ENCODE measurements at places on chromosomes 16 and 17.

- DNase-seq: no peak
Measured at GRCh38 chr16:20041924-20042596, 31.6 kb downstream of the GPR139 start.

DNA sequence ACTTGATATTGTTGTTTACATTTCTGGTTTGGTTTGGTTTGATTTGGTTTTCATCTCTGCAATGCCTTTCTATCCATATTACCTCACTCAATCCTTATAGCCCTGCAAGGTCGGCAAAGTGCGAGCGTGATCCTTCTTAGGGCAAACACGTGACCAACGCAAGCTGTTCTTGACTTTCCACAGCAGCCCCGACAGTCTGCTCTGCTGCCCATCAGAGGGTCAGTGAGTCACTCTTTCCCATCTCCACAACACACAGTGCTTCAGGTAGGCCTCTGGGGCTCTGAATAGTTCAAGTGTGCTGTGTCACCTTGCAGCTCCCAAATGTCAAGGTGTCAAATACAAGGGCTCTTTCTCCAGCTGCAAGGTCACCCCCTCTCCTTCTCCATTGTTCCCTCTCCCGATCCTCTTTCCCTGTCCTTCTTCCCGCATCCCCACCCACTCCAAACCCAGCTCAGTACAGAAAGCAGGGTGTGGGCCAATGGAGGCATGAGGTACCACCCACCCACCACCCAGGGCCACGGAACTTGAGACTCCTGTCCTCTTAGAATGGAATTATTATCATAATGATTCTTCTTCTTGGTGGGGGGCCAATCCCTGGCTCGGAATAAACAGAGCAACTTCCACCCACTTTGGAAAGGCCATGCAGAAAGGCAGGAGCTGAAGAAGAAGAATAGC is 139.7 kb downstream of the SLC39A11 start:
- peak; percentile 31 for DNase-seq

DNA sequence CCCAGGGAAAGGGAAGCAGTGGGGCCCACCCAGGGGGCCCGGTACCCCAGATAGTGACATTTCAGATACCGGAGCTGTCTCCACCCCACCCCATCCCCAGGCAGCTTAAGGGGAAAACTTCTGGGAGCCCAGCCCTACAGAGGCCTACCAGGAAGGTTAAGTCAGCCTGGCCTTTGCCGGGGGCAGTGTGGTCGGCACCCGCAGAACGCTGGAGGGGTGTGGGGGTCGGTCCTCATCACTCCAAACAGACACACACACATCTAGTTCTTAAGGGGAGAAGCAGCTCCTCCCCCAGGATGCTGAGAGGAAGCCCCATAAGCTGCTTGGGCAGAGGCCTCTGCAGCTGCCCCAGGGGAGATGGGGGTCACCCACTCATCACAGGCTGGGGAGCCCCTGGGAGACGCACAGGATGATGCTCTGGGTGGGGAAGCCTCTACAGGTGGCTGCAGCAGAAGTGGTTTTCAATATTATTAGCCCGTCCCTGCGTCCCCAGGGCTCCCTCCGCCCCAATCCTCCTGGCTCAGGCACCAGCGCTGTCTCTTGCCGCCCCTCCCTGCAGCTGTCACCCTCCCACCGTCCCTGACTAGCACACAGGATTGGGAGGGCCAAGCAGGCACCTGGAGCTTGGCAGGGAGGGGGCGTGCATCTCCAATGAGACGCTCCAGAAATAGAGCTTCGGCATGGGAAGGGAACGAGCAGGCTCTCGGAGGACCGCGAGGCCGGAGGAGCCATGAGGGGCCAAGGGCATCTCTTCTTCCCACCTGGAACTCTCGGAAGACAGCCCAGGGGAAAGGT is 1.4 kb upstream of the ABR start:
- DNase-seq: no peak

DNA sequence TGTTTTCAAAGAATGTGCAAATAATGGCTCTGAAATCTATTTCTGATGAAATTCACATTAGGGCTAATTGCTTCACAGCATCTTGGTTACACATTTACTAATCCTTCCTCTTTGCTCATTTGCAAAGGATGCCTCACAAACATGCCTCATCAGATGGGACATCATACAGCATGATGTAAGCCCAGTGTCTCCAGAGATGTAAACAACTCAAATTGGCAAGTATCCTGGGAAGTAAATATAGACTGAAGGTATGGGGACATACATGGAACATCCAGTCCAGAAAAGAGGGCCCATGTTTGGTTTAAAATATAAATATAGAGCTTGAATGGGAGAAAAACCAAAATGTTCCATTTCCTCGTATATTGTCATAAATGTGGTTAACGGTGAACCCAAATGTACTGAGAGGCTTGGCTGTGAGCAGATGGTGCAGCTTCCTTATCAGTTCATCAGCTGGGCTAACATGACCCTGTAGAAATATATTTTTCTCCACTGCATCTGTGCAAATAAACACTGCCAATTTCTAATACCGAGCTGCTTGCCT is 142.9 kb upstream of the NUDT7 start:
- DNase-seq: no peak

GRCh38 chr17:72618001-72618509 is 474.4 kb downstream of the SLC39A11 start:
- DNase-seq: no peak

GRCh38 chr17:78523934-78524655 is 53.1 kb downstream of the DNAH17 start:
- DNase-seq: no peak

- no peak for DNase-seq
Measured at GRCh38 chr17:15456972-15457722, 10.3 kb downstream of the CDRT4 start.
